ENCODE measurements at places on chromosomes 13 and 19.

GRCh38 chr19:38894968-38895367 is 4.5 kb downstream of the SIRT2 start:
- no peak for DNase-seq

- no peak for DNase-seq
These were observed 747.2 kb downstream of the DIAPH3 start for GRCh38 chr13:59416561-59416960.

DNA sequence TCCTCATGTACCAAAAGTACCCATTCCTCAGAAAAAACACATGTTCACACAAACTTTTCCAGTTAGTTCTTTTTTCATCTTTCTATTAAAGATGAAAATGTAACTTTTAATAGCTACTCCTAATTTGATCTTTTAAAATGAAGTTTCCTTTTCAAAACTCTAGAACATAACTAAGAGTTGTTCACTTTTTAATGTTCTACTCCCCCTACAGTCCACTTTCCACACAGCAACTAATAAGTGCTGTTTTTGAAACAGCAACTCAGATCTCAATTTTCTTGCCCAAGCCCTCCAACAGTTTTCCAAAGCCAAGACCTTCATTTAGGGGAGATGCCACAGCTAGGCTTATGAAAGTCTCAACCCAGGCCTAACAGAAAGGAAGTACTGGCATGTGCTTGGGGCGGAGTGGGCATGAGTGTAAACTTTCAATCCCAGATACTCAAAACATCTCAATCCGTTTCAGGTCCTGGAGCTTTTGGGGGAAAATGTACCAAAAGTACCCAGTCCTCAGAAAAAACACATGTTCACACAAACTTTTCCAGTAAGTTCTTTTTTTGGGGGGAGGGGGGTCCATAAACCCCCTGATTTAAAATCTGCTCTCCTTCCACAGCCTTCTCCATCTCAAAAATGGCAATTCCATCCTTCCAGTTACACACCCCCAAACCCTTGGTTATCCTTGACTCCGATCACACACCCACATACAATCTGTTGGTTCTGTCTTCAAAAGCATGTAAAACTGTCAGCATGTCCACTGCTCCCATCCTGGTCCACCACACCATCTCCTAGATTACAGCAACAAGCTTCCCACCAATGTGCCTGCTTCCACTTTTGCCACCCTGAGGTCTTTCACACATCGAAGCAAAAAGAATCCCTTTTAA is 2.0 kb downstream of the FBL start:
- DNase-seq, result no peak

GRCh38 chr13:111315347-111315995 is 5.0 kb upstream of the TEX29 start:
- no peak for DNase-seq

- DNase-seq, result peak; percentile 79
These were observed 25.7 kb downstream of the SLC8A2 start for GRCh38 chr19:47445937-47446402.

DNA sequence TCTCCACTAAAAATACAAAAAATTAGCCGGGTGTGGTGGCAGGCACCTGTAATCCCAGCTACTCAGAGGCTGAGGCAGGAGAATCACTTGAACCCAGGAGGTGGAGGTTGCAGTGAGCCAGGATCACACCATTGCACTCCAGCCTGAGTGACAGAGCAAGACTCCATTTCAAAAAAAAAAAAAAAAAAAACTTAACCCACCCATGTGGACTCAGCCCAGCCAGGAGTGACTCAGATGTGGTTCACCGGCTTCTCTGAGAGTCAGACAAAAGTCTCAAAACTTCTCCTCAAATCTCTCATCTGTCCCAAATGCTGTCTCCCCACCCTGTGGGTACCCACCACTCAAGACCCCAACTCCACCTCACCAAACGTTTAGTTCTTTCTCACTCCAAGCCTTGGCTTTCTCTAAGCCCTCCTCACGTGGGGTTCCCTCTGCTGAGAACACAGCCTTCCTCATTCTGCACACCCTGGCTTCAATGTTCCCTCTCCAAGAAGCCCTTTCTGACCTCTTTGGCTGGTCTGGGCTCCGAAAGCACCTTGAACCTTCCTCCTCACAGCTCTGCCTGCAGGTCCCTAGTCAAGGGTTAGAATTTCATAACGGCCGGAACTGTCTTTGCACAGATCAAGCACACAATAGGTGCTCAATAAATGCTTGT is 11.1 kb upstream of the RAB3A start:
- no peak for DNase-seq

- DNase-seq, result no peak
These were observed 368.5 kb downstream of the FGF14 start for GRCh38 chr13:102033386-102033785.

DNA sequence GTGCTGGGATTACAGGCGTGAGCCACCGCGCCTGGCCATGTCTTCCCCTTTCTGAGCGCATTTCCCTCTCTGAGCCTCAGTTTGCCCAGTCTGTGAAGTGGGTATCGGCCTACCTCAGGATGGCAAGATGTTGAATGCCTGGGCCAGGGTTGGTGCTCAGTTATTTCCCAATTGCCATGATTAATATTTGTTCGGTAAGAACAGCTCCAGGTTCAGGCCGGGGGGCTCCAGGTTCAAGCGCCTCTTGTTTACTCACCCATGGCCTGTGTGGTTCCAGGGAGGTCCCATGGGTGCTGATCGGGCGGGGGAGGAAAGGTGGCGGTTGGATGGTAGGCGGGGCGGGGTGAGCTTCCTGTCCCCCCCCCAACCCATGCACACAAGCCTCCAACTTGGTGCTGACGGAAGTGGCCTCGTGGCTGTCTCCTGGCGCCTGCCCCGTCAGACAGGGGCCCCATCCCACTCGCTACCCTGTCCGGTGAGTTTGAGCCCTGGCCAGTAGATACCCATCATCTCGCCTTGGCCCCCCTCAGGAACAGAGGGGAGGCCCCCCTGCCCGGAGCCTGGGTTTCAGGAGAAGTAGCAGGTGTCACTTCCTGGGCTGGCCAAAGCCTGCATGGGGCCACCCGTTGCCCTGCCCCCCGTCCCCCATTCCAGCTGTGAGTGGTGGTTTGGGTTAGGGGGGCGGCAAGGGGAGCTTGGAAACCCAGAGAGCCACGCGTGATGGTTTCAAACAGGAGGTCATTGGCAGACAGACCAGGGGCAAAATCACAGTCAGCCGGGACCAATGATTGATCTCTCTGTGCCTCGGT is at the start of gene FCHO1:
FCHO1 (plus strand) TSS at position 375 of the 809 bp plus-strand sequence. CDS start 3,688 bp downstream, outside the sequence.
- peak; percentile 85 for DNase-seq

DNA sequence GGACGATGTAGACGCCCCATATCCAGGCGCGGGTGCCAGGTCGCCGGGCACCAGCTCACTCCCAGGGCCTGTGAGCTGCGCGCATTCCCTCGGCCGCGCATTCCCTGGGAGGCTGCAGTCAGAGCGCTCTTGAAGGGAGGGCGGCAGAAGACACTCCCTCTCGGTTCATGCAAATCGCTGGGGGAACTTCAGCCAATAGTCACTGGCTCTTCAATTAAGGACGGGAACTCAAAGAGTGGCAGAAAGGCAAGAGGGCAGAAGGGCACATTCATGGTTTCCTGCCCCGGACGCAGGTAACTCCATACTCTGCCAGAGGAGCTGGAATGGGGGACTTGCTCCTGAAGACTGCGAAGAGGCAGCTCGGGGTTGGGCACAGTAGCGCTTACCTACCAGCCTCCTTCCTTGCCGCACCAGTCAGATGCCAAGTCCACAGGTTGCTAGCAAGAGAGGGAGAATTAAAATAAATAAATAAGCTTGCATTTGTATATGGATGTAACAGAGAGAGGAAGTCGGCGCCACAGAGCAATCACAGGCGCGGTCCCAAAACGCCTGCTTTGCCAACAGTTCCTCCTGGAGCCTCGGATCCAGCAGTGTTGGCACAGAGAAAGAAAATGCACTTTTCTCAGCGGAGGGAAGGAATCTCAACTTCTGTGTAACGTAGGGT is 459 bp downstream of the PCDH20 start:
- DNase-seq, result no peak

DNA sequence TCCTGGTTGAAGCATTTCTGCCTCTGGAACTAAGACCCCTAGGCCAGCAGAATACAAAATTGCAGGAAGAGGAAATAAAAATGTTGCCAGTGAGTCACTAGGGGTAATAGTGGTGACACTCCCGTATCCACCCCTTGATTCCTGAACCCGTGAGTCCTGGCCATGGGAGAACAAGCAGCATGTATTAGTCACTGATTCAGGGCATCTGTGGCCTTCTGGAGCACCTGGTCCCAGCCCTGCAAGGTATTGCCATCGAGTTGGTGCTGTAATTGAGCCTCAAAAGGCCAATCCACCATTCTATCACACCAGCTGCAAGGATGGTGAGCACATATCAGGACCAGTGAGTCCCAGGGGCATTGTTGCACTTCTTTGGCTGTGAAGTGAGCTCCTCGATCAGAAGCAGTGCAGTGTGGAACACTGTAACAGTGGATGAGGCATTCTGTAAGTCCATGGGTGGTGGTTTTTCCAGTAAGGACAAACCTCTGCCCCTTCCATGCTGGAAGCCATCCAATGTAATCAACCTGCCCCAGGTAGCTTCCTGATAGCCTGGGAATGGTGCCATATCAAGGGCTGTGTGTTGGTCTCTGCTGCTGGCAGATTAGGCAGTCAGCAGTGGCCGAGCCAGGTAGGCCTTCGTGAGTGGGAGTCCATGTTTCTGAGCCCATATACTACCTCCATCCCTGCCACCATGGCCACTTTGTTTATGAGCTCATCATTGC is 39.6 kb downstream of the C1QTNF9 start:
- DNase-seq, result no peak
